ENCODE measurements at places on chromosomes 4 and X.

GRCh38 chr4:159237975-159238374, 135.1 kb downstream of the RAPGEF2 start:
- DNase-seq: no peak

- no peak for DNase-seq
Measured at GRCh38 chr4:143286701-143287571, 49.7 kb upstream of the GAB1 start.

- peak; percentile 25 for DNase-seq
Measured at GRCh38 chrX:45769761-45770582, 569.3 kb upstream of the DIPK2B start.

GRCh38 chrX:93591398-93591797, 82.0 kb downstream of the NAP1L3 start:
- no peak for DNase-seq

DNA sequence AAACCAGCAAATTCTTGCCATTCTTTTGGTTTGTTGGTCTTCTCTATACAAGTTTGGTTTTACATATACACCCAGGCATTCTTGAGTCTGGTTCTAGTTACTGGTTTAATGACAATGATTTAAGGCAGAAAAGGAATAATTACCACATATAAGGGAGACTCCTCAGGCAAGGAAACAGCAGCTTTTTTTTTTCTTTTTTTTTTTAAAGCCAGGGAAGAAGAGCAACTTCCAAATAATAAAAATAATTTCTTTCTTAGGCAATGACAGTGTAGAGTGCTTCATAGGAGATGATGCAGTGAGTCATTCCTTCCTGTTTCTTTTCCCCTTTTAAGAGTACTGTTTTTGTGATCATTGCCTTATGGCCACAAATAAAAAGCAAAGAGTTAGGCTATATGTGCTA, 289.7 kb downstream of the DKK2 start:
- DNase-seq: no peak

DNA sequence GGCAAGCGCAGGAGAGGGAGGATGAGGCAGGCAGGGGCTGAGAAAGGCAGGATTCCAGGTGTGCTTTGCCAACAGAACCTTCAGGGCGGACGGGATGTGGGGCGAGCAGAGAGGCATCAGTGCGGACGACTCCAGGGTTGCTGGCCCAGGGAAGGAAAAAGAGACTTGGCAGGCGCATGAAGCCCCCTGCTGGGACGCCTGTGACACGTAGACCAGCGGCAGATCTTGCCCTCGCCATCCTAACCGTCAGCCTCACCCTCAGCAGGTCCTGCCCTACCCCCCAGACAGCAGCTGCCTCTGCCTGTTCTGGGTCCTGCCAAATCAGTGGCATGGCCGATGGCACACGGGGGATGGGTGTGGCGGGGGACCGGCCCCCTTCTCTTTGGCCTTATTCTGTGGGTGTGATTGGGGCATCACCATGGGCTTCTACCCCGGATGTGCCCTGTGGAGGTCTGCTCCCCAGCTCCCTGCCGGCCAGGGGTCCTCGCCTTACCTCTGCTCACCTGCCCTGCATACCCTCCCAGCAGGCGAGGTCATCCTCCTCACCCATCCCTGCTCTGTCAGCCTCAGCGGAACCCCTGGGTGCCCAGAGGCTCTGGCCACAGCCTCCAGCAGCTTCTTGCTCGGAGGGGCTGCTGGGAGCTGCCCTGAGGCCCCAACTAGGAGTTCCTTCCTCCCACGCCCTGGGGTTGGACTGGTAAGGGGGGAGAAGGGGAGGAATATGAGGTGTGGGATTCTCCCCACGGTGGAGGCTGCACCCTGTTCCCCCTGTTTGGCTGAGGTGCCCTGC, 2.9 kb upstream of the SH3BP2 start:
- no peak for DNase-seq

- DNase-seq: no peak
Measured at GRCh38 chr4:102362922-102363432, 17.7 kb upstream of the SLC39A8 start.

GRCh38 chrX:120251471-120252011, 929 bp downstream of the ZBTB33 start:
- DNase-seq: no peak

DNA sequence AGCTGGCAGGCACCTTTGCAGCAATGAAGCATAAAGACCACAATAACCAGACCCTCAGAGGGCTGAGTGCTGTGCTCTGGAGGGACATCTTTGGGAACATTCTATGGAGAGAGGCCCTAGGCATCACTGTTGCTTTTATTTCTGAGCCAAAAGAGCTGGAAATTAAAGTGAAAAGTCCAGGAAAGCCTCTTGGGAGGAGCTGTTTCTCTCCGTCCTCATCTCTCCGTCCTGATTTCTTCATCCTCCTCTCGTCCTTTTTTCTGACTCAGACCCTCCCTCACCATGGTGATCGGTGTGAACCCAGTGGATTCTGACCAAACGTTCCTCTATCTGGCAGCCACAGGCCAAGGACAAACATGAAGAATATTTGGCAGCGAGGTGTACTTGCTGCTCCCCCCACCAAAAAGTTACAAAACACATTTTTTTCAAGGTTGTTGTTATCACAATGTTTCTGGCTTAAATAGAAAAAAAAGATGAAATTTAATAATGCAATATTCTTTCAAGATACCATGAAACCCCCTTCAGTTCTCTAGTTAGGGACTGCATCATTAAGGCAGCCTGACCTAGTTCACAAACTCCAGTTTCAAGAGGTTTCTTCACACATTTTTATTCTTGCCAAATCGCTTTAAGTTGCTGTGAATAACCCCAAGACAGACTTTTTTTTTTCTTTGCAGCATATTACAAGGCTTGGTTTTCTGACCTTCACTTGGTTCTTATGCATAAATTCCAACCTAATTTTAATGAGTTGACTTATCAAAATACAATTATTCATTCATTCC, 80.2 kb downstream of the SCD5 start:
- DNase-seq: no peak

DNA sequence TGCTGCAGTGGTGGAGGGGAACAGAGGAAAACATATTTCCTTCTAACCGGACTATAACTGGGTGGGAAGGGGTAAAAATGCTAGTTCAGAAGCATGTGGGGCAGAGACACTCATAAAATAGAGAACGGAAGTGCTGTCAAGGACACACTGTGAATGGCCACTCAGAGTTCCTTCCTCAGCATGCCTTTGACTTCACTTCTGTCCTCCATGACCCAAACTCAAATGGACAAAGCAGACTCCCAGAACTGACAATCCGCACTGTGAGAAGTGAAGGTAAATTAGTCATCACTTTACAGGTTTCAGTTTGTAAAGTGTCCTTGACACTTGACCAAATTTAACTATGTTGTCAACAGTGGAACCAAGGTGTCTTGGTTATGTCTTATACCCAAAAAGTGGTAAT, 30.2 kb upstream of the ELF2 start:
- DNase-seq: no peak

DNA sequence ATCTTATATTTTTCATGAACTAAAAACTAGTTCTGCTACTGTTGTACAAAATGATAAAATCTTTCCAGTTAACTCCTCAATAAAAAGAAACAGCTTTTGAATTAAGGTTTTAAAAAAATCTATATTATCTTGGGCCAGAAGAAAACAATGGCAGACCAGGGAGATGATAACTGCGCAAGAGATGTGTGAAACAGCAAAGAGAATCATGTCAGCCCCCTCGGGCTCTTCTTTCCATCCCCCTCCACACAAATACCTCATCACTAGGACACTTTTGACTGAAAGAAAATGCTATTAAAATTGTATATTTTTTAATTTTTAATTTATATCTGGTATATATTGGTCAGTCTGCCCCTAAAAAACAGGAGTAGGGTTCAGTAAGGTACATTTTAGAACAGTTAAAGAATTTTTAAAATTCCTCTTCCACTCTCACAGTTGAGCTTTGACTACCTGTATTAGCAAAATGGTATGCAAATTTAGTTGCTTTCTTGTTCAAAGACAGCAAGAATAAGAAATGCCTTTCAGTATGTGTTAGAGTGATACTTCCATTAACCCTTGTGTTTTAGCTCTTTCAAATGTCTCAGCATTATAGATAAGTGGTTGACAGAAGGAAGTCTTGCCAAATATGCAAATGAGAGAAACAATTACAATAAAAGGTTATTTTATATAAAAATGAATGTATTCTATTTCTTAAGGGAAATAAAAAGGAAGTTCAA, 36.4 kb upstream of the LCORL start:
- peak; percentile 7 for DNase-seq

DNA sequence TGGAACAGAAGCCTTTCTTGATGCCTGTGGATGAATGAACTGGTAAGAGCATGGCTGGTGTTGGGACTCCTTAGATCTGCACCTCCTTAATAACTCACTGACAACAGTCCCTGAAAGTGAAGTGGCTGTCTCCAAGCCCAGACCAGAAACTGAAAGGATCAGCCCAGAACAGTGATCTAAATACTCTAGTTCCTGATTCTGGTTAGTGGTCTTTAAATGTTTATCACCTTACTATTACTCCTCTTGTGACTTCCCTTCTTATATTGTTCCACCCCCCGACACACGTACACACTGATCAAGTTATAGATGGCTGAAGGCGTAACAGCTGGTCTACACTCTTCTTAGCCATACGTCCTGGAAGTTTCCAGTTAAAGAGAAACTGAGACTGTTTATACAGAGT, 33.8 kb upstream of the ARMCX2 start:
- peak; percentile 5 for DNase-seq

- no peak for DNase-seq
Measured at GRCh38 chrX:120749141-120749846, 119.4 kb upstream of the C1GALT1C1 start.

DNA sequence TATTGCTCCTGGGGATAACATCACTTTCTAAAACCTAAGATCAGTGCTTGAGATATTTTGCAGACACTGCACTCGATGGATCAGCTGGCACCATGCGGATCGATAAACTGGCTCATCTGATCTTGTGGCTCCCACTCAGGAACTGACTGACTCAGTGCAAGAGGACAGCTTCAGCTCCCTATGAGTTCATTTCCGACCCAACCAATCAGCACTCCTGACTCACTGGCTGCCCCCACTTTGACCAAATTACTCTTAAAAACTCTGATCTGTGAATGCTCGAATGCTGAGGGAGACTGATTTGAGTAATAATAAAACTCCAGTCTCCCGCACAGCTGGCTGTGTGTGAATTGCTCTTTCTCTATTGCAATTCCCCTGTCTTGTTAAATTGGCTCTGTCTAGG, 110.1 kb downstream of the ANAPC4 start:
- no peak for DNase-seq

- no peak for DNase-seq
Measured at GRCh38 chr4:96703265-96703664, 863.4 kb downstream of the PDHA2 start.

- DNase-seq: no peak
Measured at GRCh38 chr4:119315036-119315435, 6.9 kb downstream of the FABP2 start.

DNA sequence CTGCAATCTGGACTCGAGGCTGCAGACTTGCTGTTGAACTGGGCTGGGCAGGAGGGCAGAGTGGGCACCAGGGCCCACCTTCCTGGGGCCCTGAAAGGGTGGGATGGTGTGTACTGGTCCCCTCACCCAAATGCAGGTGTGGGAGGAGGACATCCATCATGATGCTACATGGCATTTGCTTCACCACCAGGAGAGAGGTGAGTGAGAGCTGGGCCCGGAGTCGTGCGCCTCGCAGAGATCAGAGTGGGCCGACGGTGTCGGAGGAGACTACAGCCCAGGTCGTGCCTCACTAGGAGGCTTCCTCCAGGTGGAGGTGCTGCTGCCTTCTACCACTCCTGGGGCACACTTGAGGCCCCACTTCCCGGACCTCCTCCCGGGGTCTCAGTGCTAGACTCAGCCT, 50.3 kb downstream of the SCML1 start:
- no peak for DNase-seq

GRCh38 chrX:85052636-85053343, 49.1 kb downstream of the APOOL start:
- no peak for DNase-seq

DNA sequence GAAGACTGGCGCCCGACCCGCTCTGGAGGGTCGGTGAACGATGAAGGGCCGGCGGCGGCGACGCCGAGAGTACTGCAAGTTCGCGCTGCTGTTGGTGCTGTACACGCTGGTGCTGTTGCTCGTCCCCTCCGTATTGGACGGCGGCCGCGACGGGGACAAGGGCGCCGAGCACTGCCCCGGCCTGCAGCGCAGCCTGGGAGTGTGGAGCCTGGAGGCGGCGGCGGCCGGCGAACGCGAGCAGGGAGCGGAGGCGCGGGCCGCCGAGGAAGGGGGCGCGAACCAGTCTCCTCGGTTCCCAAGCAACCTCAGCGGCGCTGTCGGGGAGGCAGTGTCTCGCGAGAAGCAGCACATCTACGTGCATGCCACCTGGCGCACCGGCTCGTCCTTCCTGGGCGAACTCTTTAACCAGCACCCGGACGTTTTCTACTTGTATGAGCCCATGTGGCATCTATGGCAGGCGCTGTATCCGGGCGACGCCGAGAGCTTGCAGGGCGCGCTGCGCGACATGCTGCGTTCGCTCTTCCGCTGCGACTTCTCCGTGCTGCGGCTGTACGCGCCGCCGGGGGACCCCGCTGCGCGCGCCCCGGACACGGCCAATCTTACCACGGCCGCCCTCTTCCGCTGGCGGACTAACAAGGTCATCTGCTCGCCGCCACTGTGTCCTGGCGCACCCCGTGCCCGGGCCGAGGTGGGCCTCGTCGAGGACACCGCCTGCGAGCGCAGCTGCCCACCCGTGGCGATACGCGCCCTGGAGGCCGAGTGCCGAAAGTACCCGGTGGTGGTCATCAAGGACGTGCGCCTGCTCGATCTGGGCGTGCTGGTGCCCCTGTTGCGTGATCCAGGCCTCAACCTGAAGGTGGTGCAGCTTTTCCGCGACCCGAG, 568 bp downstream of the CHST7 start:
- DNase-seq: no peak

GRCh38 chr4:98508829-98509598, 149.4 kb downstream of the TSPAN5 start:
- no peak for DNase-seq

DNA sequence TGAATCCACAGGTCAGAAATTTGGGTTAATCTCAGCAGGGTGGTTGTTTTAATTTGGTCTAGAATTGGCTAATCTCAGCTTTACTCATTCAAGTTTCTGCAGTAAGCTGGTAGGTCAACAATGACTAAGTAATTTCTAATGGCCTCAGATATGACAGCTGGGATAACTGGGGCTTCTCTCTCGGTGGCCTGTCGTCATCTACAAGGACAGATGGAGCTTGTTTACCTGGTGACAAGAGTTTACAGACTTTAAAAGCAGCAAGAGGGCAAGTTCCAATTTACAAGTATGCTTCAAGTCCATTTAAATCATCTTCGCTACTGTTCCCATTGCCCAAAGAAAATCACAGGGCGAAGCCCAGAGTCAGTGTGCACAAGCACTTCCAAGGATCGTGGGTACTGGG, 453.9 kb downstream of the PDHA2 start:
- no peak for DNase-seq

DNA sequence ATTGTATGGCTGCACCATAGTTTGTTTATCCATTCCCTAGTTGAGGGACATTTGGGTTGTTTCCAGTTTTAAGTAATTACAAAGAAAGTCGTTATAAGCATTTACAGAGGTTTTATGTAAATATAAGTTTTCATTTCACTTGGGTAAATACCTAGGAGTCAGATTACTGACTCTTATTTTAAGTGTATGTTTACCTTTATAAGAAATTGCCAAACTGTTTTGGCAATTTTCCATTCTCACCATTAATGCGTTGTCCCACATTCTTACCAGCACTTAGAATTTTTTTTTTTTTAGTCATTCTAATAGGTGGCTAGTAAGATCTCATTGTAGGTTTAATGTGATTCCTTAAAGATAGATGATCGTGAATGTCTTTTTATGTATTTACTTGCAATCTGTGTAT, 121.5 kb upstream of the NR3C2 start:
- no peak for DNase-seq

All from GM19239 (cell line).